ENCODE measurements at places on chromosomes 1 and 21. TPM values are rescaled to one million over a fixed set of nuclear protein-coding genes. Genes with fewer than 3 reads are reported as not detected.

GRCh38 chr1:84959294-84959693 is 37.6 kb downstream of the MCOLN2 start:
- H3K4me3 ChIP-seq, result no peak overlapping the region
- H3K27ac ChIP-seq, result no peak overlapping the region
- H3K36me3 ChIP-seq, result no peaks in the 10 kb centered on the region
- H3K4me1 ChIP-seq, result no peaks in the 10 kb centered on the region
- DNase-seq, result no peak

DNA sequence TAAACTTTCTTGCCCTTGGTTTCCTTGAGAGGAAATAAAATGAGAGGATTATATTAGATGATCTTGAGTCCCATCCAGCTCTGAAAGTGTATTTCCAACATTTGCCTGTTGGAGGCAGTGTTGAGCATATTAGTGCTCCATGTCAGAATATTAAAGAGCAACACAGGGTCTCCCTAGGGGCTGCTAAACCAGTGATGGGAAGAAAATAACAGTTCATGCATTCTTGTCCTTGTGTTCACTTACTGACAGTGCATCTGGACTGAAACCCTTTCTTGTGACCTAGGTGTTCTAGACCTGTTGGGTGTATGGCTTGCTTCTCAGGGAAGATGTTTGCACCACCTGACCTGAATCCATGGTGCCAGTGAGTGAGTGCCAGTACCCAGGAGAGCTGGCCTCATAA is 124.7 kb upstream of the KIAA0040 start:
- H3K27me3 ChIP-seq, result no peaks in the 10 kb centered on the region
- DNase-seq, result no peak
- peaks cover 16% of the 10 kb centered on the region for H3K4me1 ChIP-seq
- H3K36me3 ChIP-seq, result no peaks in the 10 kb centered on the region

DNA sequence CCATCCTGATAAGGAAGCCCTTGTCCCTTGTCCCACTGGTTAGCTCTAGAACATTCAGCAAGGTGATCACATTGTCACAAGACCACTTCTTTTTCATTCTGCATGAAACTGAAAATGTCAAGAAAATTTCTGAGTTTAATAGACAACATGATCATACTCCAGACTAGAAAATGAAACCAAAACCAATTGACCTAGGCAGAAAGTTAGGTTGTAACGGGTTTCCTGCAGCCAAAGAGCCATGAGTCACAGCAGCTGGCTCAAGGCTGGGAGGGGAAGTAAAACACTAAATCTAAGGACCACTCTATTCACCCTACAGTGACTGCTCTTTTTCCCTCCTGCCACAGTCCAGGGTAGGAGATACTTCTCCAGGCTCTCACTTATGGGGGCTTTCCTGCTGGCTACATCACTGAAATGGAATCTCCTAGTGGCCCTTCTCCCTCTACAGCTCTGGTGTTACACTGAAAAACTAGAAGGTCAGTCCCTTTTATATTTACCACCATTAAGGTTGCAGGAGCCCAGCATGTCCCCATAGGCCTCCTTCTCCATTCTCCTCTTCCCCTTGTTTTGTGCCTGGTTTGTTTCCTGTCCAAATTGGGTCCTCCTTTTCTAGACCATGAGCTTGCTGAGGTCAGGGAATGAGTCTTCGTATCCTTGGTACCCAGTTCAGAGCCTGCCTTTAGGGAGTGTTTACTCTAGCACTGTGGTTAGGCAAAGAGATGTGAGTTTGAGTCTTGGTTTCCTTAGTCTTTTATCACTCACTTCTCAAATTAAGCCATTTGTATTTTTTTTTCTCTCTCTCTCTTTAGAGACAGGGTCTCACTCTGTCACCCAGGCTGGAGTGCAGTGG is 236.5 kb upstream of the JUN start:
- H3K27ac ChIP-seq, result peak overlapping the region; percentile 94
- peaks cover 25% of the 10 kb centered on the region for H3K4me1 ChIP-seq
- peak; percentile 69 for DNase-seq
- H3K27me3 ChIP-seq, result no peaks in the 10 kb centered on the region
- peak overlapping the region; percentile 36 for H3K4me3 ChIP-seq

DNA sequence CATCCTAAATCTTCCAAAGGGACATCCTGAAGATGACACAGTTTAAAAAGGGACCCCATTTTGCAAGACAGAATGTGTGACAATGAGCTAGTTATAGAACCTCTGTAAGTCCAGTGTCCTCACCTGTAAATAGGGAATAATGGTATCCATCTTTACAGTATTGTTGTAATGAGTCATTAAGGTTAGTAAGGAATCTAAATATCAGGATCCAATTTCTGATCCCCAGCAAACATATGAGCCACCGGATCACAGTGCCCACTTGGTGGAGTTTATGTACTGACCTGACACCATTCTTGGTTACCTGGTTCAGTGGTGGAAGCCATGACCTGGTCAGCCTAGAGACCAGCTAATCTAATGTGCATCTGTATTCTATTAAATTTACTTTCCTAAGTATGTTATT is 47.9 kb upstream of the TSPAN2 start:
- H3K4me3 ChIP-seq, result no peak overlapping the region
- H3K36me3 ChIP-seq, result no peaks in the 10 kb centered on the region
- no peaks in the 10 kb centered on the region for H3K27me3 ChIP-seq

- no peaks in the 10 kb centered on the region for H3K27me3 ChIP-seq
- no peak overlapping the region for H3K4me3 ChIP-seq
- no peak overlapping the region for H3K27ac ChIP-seq
- H3K36me3 ChIP-seq, result no peaks in the 10 kb centered on the region
These were observed 37.1 kb downstream of the EPHB2 start for GRCh38 chr1:22747735-22748073.

- no peak for DNase-seq
- H3K36me3 ChIP-seq, result no peaks in the 10 kb centered on the region
- H3K27me3 ChIP-seq, result no peaks in the 10 kb centered on the region
- H3K4me1 ChIP-seq, result peaks cover 24% of the 10 kb centered on the region
- H3K4me3 ChIP-seq, result no peak overlapping the region
- H3K27ac ChIP-seq, result no peak overlapping the region
These were observed 6.0 kb upstream of the H6PD start for GRCh38 chr1:9228609-9229008.

DNA sequence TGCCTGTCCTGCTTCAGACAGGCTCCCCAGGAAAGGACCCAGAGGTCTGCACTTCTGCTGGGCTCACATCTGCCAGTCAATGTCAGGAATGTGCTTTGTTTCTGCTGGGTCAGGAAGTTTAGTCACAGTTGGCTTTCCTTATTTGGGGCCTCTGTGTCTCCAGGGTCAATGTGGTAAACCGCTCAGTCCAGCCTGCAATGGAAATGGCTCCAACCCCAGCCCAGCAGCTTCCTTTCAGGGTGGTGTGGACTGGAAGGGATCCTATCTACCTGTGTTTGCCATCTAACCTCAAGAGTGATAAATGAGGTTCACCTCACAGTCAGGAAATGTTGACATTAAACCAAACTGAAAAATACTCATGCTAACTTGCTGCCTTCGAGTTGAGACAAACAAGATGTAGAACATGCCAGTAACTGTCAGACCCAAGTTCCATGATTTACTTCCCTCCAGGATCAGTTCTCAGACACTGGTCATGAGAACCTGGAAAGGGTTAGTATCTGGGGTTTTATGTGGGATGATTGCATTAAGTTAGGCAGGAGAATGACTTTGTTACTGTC is 20.3 kb downstream of the ENO1 start:
- no peaks in the 10 kb centered on the region for H3K4me1 ChIP-seq
- peak overlapping the region; percentile 29 for H3K27ac ChIP-seq
- H3K36me3 ChIP-seq, result peaks cover 2% of the 10 kb centered on the region
- no peak overlapping the region for H3K4me3 ChIP-seq
- no peaks in the 10 kb centered on the region for H3K27me3 ChIP-seq

GRCh38 chr1:97837161-97837560 is 83.7 kb downstream of the DPYD start:
- no peak overlapping the region for H3K4me3 ChIP-seq
- DNase-seq, result no peak
- no peaks in the 10 kb centered on the region for H3K36me3 ChIP-seq

DNA sequence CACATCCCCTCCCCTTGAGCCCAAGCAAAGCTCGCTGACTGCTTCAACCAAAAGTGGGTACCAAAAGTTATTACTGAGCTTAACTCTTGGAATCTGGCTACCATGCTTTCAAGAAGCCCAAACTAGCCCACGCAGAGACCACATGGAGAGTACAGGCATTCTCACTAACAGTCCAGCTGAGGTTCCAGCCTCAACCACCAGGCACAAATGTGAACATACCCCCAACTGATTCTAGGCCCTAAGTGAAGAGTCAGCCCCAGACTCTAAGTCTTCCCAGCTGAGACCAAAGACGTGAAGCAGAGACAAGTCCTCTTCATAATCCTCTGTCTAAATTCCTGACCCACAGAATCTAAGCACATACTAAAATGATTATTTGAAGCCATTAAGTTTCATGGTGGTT is 36.8 kb downstream of the EVI5 start:
- no peaks in the 10 kb centered on the region for H3K36me3 ChIP-seq
- H3K4me1 ChIP-seq, result peaks cover 3% of the 10 kb centered on the region
- no peaks in the 10 kb centered on the region for H3K27me3 ChIP-seq

GRCh38 chr1:27380224-27380623 is 2.9 kb downstream of the CD164L2 start:
- no peak overlapping the region for H3K27ac ChIP-seq
- DNase-seq, result no peak
- no peak overlapping the region for H3K4me3 ChIP-seq

DNA sequence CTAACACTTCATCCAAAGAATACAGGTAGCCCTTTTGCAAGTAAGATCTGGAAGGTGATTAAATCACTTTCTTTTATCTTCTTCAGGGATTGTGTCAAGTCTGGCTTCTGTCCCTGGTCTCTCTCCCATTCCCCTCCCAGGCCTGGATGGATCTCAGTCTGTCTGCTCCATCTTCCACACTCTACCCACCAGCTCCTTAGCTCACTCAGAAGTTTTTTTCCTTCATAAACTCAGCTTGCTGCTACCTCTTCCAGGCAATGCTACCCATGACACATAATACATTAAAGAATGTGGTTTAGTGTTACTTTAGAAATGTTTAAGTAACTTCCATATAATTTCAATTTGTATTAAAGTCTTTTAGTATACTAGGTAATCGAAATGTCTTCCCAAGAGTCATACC is 133.1 kb downstream of the AKT3 start:
- H3K27me3 ChIP-seq, result no peaks in the 10 kb centered on the region
- H3K36me3 ChIP-seq, result no peaks in the 10 kb centered on the region
- peaks cover 19% of the 10 kb centered on the region for H3K4me1 ChIP-seq
- H3K27ac ChIP-seq, result no peak overlapping the region
- H3K4me3 ChIP-seq, result no peak overlapping the region
- DNase-seq, result no peak

- H3K27me3 ChIP-seq, result no peaks in the 10 kb centered on the region
- no peak overlapping the region for H3K4me3 ChIP-seq
- no peaks in the 10 kb centered on the region for H3K4me1 ChIP-seq
- H3K27ac ChIP-seq, result no peak overlapping the region
- no peak for DNase-seq
These were observed 14.3 kb upstream of the C1orf174 start for GRCh38 chr1:3914331-3914851.

- no peak overlapping the region for H3K4me3 ChIP-seq
- no peaks in the 10 kb centered on the region for H3K27me3 ChIP-seq
- H3K36me3 ChIP-seq, result peaks cover 25% of the 10 kb centered on the region
- H3K27ac ChIP-seq, result no peak overlapping the region
These were observed 41.0 kb downstream of the DEGS1 start for GRCh38 chr1:224223819-224224714.

DNA sequence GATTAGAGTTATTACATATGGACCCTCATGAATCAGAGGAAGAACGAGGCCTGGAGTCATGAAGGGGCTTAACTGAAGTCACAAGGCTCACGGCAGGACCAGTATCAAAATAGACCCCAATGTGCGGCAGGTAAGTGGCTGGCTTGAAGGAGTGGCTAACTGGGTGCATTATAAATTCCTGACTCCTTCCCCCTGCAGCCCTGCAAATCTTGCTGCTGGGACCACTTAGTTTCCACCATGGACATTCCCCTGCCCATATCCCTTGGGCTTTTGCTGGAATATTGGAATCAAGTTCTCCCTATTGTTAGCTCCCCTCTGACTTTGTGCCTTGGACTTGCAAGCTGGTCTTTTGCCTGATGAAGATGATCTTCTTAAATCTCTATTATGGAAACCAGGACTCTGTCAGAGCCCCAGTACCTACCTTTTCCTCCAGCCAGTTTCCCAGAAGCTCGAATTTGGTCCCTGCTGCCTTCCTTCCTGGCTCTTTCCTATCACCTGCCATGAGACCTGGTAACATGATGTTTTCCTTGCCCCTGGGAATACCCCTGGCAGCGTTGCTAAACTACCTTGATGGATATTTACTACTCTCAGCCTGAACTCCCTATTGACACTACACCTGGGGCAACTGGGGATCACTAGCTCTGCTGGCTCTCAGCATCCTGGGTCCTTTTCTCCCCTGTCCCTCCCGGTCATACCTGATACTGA is 156.0 kb upstream of the JUN start:
- H3K4me3 ChIP-seq, result no peak overlapping the region
- H3K27me3 ChIP-seq, result no peaks in the 10 kb centered on the region
- no peak overlapping the region for H3K27ac ChIP-seq
- no peaks in the 10 kb centered on the region for H3K4me1 ChIP-seq
- H3K36me3 ChIP-seq, result no peaks in the 10 kb centered on the region

DNA sequence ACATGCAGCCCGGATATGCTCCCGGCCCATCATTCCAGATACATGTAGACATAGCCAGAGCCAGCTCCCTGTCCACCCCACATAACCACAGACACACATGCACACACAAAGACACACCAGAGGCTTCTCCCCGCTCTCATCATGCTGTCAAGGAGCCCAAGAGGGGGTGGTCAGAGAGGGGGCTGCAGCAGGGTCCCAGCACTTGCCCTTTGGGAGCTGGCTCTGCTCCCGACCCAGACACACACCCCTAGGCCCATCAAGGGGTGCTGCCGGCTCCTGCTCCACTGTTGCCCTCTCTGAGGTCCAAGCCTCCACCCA is 2.6 kb downstream of the PTAFR start:
- no peak overlapping the region for H3K27ac ChIP-seq
- no peaks in the 10 kb centered on the region for H3K27me3 ChIP-seq
- no peaks in the 10 kb centered on the region for H3K4me1 ChIP-seq
- H3K4me3 ChIP-seq, result no peak overlapping the region
- no peak for DNase-seq

DNA sequence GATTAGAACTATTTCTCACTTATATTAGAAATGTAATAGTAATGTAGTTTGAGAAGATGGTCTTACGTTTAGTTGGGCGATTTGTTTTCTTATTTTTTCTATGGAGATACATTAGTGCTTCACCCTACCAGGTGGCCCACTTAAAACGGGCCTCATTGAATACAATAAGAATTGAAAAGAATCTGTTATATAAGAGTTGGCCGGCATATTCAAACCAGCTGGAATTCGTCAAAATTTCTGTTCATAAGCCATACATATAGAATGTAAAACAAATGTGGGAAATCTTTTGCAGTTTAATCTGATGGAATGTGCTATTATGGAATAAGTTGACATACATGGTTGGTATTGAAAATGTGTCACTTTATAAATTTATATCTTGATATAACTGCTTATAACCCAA is 96.4 kb upstream of the C1orf105 start:
- H3K4me1 ChIP-seq, result peaks cover 3% of the 10 kb centered on the region
- no peak overlapping the region for H3K27ac ChIP-seq
- H3K27me3 ChIP-seq, result no peaks in the 10 kb centered on the region

- H3K36me3 ChIP-seq, result peaks cover under 1% of the 10 kb centered on the region
- H3K4me1 ChIP-seq, result peaks cover 64% of the 10 kb centered on the region
- H3K27me3 ChIP-seq, result no peaks in the 10 kb centered on the region
- no peak overlapping the region for H3K4me3 ChIP-seq
These were observed 4.7 kb downstream of the UBR4 start for GRCh38 chr1:19205403-19205802.

Gene GPR161
- total RNA-seq, result 0.97 TPM

Gene DMRTA2
- not detected for total RNA-seq

Gene LEFTY1
- total RNA-seq, result 0.97 TPM

Gene KCNK2
- 0.56 TPM for total RNA-seq

Gene WNT9A
- total RNA-seq, result 20.4 TPM

Gene HSD3B1
- total RNA-seq, result not detected

Data from gastrocnemius medialis (tissue), 4 donors.